CD8-positive, alpha-beta memory T cell (primary cell): ENCODE measurements at places on chromosomes 13 and 19. TPM values are rescaled to one million over a fixed set of nuclear protein-coding genes. Genes with fewer than 3 reads are reported as not detected.

GRCh38 chr13:43786766-43787517 lies at the start of gene ENOX1:
TSS of gene ENOX1 (minus strand) at chr13:43786972.
- DNase-seq: no peak

- no peak for DNase-seq
Measured at GRCh38 chr13:43583321-43583720, 203.5 kb downstream of the ENOX1 start.

DNA sequence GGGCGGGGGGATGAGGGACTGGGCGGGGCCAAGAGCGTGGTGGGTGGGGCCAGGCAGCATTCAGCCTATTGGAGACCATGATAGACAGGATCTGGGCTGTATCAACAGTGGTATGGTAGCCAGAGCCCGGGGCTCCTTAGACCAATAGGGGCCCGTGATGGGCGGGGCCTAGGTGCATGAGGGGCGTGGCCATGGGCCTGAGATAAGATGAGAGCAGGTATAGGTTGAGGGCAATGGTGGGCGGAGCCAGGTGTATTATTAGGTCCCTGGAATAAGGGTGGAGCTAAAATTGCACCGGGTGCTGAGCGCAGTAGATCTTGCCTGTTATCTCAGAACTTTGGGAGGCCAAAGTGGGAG lies 5.3 kb downstream of the ABCA7 start:
- DNase-seq: peak; percentile 53

GRCh38 chr19:6596621-6597020 lies 5.7 kb upstream of the CD70 start:
- DNase-seq: no peak

GRCh38 chr13:60583911-60584753 lies 187.1 kb downstream of the TDRD3 start:
- no peak for DNase-seq

POLR1D gene
- 137 TPM for total RNA-seq
